NCI-H1417 (cell line): ENCODE measurements at places on chromosomes 7 and 10.

DNA sequence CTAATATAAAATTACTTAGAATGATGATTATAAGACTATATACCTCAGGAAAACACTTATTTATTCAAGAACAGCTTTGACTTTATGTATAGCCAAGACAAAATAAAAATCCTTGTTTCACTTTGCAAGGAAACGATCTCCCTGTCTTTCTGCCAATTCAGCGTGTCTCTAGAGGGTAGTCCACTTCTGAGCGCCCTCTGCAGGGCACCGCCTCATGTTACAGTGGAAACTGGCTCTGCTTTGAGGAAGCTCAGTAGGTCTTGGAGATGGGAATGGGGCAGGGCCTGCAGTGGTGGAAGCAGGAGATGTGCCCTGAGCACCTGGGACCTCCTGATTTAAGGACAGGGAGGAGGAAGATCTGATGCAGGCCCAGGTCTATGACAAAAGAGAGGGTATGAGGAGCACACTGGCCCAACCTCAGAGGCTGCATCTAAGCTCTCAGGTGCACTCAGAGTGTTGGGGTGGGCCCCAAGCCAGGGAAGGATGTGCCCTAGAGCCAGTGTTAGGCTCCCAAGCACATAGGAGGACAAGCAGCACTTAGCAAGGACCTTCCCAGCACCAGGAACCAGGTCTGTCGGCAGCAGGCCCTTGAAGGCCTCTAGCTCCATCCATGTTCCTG lies 481.0 kb downstream of the TNS3 start:
- no peak for DNase-seq

DNA sequence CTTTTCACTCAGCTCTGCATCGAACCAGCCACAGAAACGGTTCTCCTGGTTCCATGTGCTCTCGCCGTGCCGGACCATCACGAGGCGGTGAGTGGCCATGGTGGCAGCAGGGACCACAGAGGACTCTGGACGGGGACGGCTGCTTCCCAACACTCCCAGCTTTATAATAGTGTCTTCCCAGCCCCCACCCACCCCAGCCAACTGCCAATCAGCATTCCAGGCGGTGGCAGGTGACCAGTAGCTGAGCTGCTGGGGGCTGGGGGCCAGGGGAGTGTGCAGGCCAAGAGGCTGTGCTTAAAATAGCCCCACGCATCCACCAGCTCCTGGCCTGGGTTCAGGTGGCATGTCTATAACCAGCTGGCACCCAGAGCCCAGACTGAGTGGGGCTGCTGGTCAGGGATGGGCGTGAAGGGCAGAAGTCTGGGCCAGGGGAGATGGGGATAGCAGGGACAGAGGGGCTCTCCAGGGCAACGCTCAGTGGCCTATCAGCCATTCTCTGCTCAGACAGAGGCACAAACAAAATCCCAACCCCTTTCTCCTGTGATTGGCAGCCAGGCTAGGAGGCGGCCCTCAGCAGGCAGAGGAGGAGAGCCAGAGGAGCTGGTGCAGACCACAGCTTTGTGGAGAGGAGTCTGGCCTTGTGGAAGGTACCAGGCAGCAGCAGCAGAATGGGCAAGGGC lies at the start of gene PGAM2:
TSS of gene PGAM2 (minus strand) at position 137 of the 680 bp plus-strand sequence. CDS start at position 99, 38 bp downstream.
- DNase-seq: peak; percentile 86

DNA sequence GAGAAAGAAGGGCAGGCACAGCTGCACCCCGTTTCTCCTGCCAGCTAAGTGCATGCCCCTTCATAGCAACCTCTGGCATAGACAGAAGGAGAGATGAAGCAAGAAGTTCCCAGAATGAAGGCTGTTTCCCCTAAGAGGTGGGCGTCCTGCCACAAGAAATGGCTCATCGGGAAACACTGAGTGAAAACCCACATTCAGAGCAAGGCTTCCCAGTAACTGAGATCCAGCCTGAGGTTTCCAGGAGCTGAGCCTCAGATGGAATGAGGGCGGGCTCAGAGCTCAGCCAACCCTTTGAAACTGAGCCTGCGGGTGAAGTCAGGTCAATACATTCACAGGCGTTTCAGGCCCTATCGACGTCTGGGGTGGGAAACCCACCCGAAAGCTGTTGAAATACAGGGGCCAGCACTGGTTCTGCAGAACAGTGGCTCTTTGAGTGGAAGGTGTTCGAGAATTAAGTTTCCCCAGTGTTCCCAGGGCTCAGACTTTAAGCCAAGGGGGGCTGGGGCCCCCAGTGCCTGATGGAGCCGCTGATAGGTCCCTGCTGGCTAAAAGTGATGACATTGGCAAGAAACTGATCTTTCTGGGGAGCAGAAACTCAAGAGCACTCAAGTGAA lies 510.2 kb downstream of the RPS24 start:
- DNase-seq: no peak

DNA sequence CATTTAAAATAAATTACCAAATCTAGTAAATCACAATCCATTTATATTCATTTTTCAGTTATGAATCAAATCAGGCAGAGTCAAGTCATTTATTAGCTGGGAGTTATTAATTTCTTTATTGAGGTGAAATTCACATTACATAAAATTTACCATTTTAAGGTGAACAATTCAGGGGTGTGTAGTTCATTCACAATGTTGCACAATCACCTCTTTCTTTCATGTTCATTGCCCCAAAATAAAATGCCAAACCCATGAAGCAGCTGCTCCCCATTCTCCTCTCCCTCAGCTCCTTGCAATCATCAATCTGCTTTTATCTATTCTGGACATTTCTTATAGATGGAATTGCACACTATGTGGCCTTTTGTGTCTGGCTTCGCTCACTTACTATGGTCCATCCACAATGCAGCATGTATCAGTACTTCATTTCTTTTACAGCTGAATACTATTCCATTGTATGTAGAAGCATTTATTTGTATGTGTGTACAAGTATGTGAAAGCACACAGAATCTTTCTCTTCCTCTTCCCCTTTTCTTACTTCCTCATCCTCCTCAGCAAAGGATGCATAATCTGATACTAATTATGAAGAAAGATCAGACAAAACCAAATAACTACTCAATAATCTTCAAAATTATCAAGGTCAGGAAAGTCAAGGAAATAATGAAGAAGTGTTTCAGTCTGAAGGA lies 60.6 kb downstream of the LMBR1 start:
- DNase-seq: no peak

DNA sequence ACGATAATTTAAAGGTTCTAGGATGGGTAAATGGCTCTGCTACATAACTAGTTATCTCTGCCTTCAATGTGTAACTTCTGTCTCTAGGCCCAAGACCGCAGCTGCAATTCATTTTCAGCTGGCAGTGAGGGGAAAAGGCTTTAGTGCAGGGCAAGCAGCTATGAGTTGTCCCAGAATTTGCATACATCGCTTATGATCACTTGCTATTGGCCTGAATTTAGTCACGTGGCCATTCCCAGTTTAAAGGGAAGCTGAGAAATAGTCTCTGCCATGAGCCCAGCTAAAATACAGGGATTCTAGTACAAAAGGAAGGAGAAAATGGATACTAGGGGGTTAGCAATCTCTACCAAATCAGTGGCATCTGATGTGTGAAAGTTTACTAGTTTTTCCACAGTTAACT lies 145.8 kb upstream of the IMMP2L start:
- no peak for DNase-seq

GRCh38 chr7:70766694-70767093 lies 365.2 kb upstream of the GALNT17 start:
- no peak for DNase-seq

- peak; percentile 81 for DNase-seq
Measured at GRCh38 chr7:96085953-96086352, 235.9 kb downstream of the SLC25A13 start.

GRCh38 chr10:89494575-89494974 lies 40.8 kb downstream of the SLC16A12 start:
- DNase-seq: no peak

- no peak for DNase-seq
Measured at GRCh38 chr7:33190688-33191304, 61.4 kb downstream of the BBS9 start.
